ENCODE measurements at places on chromosomes 4 and X. TPM values are rescaled to one million over a fixed set of nuclear protein-coding genes. Genes with fewer than 3 reads are reported as not detected.

DNA sequence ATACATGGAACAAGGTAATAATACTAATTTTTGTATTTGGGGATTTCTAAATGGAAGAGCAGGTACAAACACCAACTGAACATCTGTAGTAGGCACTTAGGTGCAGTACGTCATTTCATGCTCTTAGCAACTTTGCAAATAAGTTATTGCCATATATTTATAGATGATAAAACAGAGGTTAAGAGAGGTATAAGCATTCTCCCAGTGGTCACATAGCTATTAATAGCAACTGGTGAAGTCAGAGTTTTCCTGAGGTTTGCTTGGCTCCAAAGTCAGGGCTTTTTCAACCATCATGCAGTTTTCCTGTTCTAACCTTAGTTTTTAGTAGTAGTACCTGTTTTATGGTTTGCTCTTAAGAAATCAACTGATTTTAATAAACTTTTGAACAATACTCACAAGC, 10.9 kb downstream of the ARHGEF38 start:
- no peak for DNase-seq
- H3K36me3 ChIP-seq: no peaks in the 10 kb centered on the region
- H3K27me3 ChIP-seq: no peaks in the 10 kb centered on the region
- no peak overlapping the region for H3K27ac ChIP-seq
- no peak overlapping the region for H3K4me3 ChIP-seq

DNA sequence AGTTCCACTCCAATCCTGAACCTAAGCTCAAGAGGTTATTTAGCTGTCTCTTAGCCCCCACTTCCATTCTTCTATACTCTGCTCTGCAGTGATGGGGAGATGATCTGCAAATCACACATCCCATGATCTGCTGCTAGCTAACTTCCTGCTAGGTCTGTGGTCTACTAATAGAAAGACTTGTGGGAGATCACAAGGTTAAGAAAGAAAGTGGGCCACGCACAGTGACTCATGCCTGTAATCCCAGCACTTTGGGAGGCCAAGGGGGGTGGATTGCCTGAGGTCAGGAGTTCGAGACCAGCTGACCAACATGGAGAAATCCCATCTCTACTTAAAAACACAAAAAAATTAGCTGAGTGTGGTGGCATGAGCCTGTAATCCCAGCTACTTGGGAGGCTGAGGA, 471.1 kb upstream of the NWD2 start:
- no peak overlapping the region for H3K27ac ChIP-seq
- no peak overlapping the region for H3K4me3 ChIP-seq
- no peaks in the 10 kb centered on the region for H3K4me1 ChIP-seq
- no peaks in the 10 kb centered on the region for H3K36me3 ChIP-seq
- H3K27me3 ChIP-seq: no peaks in the 10 kb centered on the region

The VSIG4 gene
- polyA plus RNA-seq: not detected

The DGAT2L6 gene
- polyA plus RNA-seq: not detected

DNA sequence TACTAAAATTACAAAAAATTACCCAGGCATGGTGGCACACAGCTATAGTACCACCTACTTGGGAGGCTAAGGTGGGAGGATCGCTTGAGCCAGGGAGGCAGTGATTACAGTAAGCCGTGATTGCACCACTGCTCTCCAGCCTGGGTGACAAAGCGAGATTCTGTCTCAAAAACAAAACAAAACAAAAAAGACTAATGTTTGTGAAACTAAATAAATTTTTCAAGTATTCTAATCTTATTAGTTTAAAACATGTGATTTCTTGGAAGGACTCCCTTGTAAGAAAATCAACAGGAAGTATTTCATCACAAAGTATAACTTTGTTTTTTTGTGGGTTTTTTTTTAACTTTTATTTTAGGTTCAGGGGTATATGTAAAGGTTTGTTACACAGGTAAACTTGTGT, 89.6 kb downstream of the EGF start:
- H3K4me1 ChIP-seq: no peaks in the 10 kb centered on the region
- H3K36me3 ChIP-seq: no peaks in the 10 kb centered on the region
- DNase-seq: no peak
- H3K27ac ChIP-seq: no peak overlapping the region
- H3K27me3 ChIP-seq: no peaks in the 10 kb centered on the region

GRCh38 chr4:930028-930551, 2.0 kb downstream of the GAK start:
- peaks cover 17% of the 10 kb centered on the region for H3K4me1 ChIP-seq
- no peak overlapping the region for H3K4me3 ChIP-seq
- H3K36me3 ChIP-seq: 0 out of 2 replicates have a peak, but pooled peaks cover 2% of the 10 kb centered on the region
- H3K27me3 ChIP-seq: no peaks in the 10 kb centered on the region

DNA sequence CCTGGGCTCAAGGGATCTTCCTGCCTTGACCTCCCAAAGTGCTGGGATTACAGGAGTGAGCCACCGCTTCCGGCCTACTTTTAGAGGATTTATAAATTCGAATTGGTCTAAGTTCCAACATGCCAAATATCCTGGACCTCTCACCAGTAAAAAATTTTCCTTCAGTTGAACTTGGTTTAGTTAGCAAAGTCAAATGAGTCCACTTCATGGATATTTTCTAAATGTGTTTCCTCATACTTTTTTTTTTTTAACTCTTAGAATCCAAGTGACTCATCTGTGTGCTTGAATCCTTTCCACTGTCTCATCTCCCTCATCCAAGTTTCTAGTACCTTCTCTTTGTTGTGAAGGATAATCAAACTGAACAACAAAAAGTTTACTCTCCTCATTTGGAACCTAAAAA, 49.7 kb downstream of the RBM47 start:
- H3K27ac ChIP-seq: peak overlapping the region; percentile 24
- no peaks in the 10 kb centered on the region for H3K36me3 ChIP-seq
- no peaks in the 10 kb centered on the region for H3K27me3 ChIP-seq
- peak; percentile 91 for DNase-seq
- no peak overlapping the region for H3K4me3 ChIP-seq

GRCh38 chr4:5435201-5435600, 273.2 kb downstream of the EVC2 start:
- no peaks in the 10 kb centered on the region for H3K27me3 ChIP-seq
- H3K4me1 ChIP-seq: no peaks in the 10 kb centered on the region
- H3K36me3 ChIP-seq: no peaks in the 10 kb centered on the region
- no peak overlapping the region for H3K4me3 ChIP-seq
- DNase-seq: no peak

The PDGFRA gene
- polyA plus RNA-seq: 50.0 TPM

The TLR8 gene
- polyA plus RNA-seq: not detected

The SLC6A14 gene
- not detected for polyA plus RNA-seq

The CT47A7 gene
- not detected for polyA plus RNA-seq

- peak; percentile 7 for DNase-seq
- H3K27ac ChIP-seq: no peak overlapping the region
- H3K4me1 ChIP-seq: no peaks in the 10 kb centered on the region
- H3K4me3 ChIP-seq: no peak overlapping the region
- H3K27me3 ChIP-seq: no peaks in the 10 kb centered on the region
These were observed 18.7 kb upstream of the GPR34 start for GRCh38 chrX:41670112-41670511.

The NCAPG gene
- polyA plus RNA-seq: 9.1 TPM

The LRRC66 gene
- polyA plus RNA-seq: 0.10 TPM

- no peaks in the 10 kb centered on the region for H3K27me3 ChIP-seq
- H3K27ac ChIP-seq: no peak overlapping the region
- peak; percentile 4 for DNase-seq
- H3K36me3 ChIP-seq: no peaks in the 10 kb centered on the region
- no peaks in the 10 kb centered on the region for H3K4me1 ChIP-seq
- no peak overlapping the region for H3K4me3 ChIP-seq
These were observed 611.6 kb upstream of the GRIA3 start for GRCh38 chrX:122572461-122572860.

The FGFBP1 gene
- polyA plus RNA-seq: not detected

DNA sequence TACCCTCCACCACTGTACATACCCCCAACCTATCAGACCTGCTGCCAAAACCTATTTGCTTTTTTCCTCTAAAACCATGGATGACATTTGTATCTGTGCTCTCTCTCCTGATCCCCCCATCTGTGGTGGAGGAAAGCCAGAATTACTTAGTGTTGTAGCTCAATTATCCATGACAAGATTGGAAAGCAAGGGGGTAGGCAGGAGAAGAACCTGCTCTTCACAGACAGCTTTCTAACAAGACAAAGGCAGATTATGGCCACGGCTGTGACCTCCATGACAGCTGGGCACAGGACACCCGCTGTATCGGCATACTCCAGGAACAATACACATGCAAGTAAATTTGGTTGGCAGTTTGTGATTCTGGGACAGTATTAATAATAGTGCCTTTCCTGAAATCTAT, 186.7 kb downstream of the ENOX2 start:
- H3K27ac ChIP-seq: no peak overlapping the region
- DNase-seq: no peak
- H3K36me3 ChIP-seq: no peaks in the 10 kb centered on the region

- no peak overlapping the region for H3K27ac ChIP-seq
- H3K36me3 ChIP-seq: no peaks in the 10 kb centered on the region
- peaks cover 4% of the 10 kb centered on the region for H3K27me3 ChIP-seq
These were observed 152.8 kb downstream of the ENPP6 start for GRCh38 chr4:184064877-184065276.

DNA sequence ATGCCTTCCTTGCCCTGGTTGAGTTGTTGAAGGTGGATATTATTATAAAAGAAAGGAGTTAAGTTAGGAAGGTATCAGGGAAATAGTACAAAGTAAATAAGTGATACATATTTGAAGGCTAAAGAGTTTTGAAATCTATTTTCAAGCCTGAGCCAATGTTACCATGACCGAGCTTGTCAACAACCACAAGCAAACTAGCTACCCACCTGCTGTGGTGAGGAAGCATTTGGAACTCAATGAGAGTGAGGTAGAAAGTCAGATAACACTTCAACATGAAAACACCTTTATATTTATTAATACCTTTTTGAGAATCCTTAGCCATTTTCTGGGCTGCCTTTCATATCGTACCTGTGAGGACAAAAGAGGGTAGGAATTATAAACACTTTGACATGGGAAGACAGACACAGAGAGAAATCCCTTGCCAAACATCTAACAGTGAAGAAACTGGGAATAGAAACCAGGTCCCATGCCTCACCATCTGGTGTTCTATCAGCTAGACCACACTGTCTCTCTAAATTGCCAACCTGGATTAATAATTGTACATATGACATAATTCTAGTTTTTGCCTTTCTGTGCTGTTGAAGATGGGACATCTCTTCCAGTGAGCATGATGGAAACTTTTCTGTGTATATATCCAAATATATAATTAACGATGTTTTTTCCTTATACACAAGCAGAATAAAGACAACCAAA, 606.4 kb upstream of the NR3C2 start:
- H3K4me1 ChIP-seq: no peaks in the 10 kb centered on the region
- no peak overlapping the region for H3K4me3 ChIP-seq
- H3K27me3 ChIP-seq: no peaks in the 10 kb centered on the region
- no peaks in the 10 kb centered on the region for H3K36me3 ChIP-seq
- no peak for DNase-seq

The CMC4 gene
- polyA plus RNA-seq: 7.0 TPM

DNA sequence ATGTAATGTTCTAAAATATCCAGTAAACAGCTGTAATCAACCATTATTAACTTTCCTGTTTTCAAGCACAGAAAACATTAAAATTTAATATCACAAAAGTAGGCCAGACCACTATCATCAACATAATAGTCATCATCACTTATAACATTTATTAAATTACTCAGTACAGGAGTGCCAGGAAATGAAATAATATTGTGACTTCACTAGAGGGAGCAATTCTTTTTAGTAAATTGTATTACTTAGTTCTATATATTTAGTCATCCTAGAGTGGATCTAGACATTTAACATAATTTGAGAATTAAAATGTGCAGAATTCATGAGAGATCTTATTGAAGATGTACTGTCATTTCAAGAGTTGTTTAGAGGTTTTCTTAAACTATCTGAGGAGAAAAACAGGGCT, 33.6 kb downstream of the PITX2 start:
- no peaks in the 10 kb centered on the region for H3K36me3 ChIP-seq
- DNase-seq: peak; percentile 11
- no peak overlapping the region for H3K27ac ChIP-seq

- peak; percentile 95 for DNase-seq
- H3K27me3 ChIP-seq: no peaks in the 10 kb centered on the region
- peaks cover 16% of the 10 kb centered on the region for H3K4me1 ChIP-seq
- no peak overlapping the region for H3K4me3 ChIP-seq
These were observed 475.5 kb upstream of the ADGRL3 start for GRCh38 chr4:60724623-60725022.

The HS3ST1 gene
- polyA plus RNA-seq: 0.09 TPM

GRCh38 chr4:7377223-7377865, 57.4 kb downstream of the PSAPL1 start:
- H3K4me1 ChIP-seq: no peaks in the 10 kb centered on the region
- H3K4me3 ChIP-seq: no peak overlapping the region
- H3K36me3 ChIP-seq: no peaks in the 10 kb centered on the region
- H3K27me3 ChIP-seq: peaks cover 52% of the 10 kb centered on the region
- H3K27ac ChIP-seq: no peak overlapping the region
- DNase-seq: no peak

- no peak for DNase-seq
- no peak overlapping the region for H3K4me3 ChIP-seq
- H3K4me1 ChIP-seq: no peaks in the 10 kb centered on the region
- H3K27me3 ChIP-seq: no peaks in the 10 kb centered on the region
- H3K36me3 ChIP-seq: no peaks in the 10 kb centered on the region
- H3K27ac ChIP-seq: no peak overlapping the region
These were observed 72.0 kb downstream of the JAKMIP1 start for GRCh38 chr4:6128221-6128850.

GRCh38 chr4:147865926-147866325, 134.0 kb downstream of the ARHGAP10 start:
- H3K27ac ChIP-seq: peak overlapping the region; percentile 47
- H3K36me3 ChIP-seq: peaks cover 16% of the 10 kb centered on the region
- H3K27me3 ChIP-seq: no peaks in the 10 kb centered on the region
- DNase-seq: peak; percentile 60
- H3K4me1 ChIP-seq: peaks cover 14% of the 10 kb centered on the region

GRCh38 chr4:122901247-122902010, 21.0 kb downstream of the NUDT6 start:
- H3K27ac ChIP-seq: no peak overlapping the region
- no peak overlapping the region for H3K4me3 ChIP-seq
- peak; percentile 58 for DNase-seq

The ZDHHC15 gene
- polyA plus RNA-seq: not detected

The TRIM60 gene
- polyA plus RNA-seq: not detected

GRCh38 chr4:92328095-92328494, 24.3 kb downstream of the GRID2 start:
- H3K4me3 ChIP-seq: no peak overlapping the region
- H3K4me1 ChIP-seq: no peaks in the 10 kb centered on the region
- H3K27me3 ChIP-seq: no peaks in the 10 kb centered on the region
- H3K36me3 ChIP-seq: no peaks in the 10 kb centered on the region
- H3K27ac ChIP-seq: no peak overlapping the region

The SH3RF1 gene
- polyA plus RNA-seq: 23.1 TPM

DNA sequence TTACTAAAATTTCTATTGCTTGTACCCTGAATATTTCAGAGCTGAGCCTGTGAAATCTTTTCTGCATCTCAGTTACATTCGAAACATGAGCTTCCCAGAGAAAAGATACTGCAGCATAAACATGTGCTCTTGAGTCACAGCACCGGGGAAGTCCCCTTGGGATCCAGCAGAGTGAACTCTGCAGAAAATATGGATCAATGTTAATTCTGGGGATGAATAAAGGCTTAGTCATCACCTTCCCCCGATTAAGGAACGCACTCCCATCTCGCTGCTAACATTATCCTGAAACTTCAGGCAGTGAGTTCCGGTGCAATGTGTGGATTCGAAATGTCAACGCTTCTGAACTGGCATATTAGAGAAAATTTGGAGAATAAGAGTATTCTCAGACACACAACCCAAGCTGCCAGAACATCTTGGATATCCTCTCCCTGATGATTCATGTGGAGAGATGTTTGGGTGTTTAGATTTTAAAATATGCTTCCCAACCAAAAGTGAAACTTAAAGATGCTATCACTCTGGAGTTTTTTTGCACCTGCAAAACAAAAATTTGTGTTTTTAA, 90.8 kb downstream of the IRF2 start:
- peaks cover 27% of the 10 kb centered on the region for H3K4me1 ChIP-seq
- no peaks in the 10 kb centered on the region for H3K27me3 ChIP-seq
- peak; percentile 99 for DNase-seq

The H2BW2 gene
- polyA plus RNA-seq: not detected

Measured in IMR-90 (cell line).